ENCODE measurements at places on chromosomes 5 and 9.

DNA sequence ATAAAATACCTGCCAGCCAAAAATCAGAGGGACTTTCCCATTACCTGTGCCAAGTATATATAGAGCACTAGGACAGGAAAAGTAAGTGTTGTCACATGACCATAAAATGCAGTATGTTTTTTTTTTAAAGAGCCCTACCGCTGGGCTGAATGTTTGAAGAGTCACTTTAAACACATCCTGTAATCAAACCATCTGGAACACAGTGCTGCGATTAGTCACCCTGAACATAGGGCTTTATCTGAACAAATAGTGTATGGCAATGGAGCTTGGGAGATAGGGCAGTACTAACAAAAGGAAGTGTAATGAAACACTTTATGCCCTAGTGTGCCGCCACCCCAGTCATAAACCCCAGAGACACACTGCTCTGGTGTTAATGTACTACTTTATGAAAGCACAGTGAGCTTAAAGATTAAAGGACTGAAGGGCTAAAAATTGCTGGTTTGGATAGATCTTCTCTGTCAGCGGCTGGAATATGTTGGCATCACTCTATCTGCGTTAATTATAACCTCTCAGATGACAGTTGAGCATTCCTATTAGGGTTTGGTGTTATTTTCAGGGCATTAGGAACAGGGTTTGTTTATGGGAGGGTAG lies 90.4 kb downstream of the ZNF608 start:
- no peak for DNase-seq

GRCh38 chr5:29879401-29879800 lies 1314.1 kb upstream of the CDH6 start:
- DNase-seq, result no peak

GRCh38 chr9:7119612-7120011 lies 361.8 kb downstream of the KDM4C start:
- no peak for DNase-seq

GRCh38 chr9:130368631-130369103 lies 76.1 kb upstream of the ASS1 start:
- DNase-seq, result no peak

DNA sequence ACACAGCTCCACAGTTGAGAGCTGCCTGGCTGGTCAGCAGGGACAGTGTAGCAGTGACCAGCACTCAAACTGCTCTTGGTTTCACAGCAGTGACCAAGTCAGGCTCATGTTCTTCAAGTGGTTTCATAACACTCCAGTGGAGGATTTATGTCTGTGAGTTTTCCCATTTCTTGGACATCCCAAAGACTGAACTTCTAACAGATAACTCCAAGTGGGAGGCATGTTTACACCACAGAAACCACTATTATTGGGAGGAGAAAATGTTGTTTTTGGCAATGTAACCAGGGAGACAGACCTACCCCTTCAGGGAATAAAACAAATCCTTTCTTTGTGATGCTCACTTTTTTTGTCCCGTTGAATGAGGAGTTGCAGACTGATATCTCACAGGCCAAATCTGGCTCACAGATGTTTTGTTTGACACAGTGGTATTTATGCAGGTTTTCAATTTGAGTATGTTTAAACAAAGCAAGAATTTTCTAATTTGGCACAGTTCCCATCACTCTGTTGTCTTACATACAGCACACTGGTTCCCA lies 141.5 kb downstream of the RMI1 start:
- DNase-seq, result no peak

- no peak for DNase-seq
Measured at GRCh38 chr9:6896562-6896961, 138.8 kb downstream of the KDM4C start.

GRCh38 chr9:127277770-127278169 lies 13.2 kb downstream of the GARNL3 start:
- no peak for DNase-seq

DNA sequence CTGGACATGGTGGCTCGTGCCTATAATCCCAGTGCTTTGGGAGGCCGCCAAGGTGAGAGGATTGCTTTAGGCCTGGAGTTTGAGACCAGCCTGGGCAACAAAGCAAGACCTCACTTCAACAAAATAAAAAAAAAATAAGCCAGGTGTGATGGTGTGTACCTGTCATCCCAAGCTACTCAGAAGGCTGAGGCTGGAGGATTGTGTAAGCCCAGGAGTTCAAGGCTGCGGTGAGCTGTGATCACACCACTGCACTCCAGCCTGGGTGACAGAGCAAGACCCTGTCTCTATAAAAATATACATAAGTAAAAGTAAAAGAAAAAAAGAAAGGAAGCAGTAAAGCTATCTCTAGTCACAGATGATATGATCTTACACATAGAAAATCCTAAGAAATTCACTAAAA lies 59.5 kb upstream of the SYNPO start:
- no peak for DNase-seq

- DNase-seq, result no peak
Measured at GRCh38 chr9:76868897-76869296, 37.0 kb downstream of the PRUNE2 start.

DNA sequence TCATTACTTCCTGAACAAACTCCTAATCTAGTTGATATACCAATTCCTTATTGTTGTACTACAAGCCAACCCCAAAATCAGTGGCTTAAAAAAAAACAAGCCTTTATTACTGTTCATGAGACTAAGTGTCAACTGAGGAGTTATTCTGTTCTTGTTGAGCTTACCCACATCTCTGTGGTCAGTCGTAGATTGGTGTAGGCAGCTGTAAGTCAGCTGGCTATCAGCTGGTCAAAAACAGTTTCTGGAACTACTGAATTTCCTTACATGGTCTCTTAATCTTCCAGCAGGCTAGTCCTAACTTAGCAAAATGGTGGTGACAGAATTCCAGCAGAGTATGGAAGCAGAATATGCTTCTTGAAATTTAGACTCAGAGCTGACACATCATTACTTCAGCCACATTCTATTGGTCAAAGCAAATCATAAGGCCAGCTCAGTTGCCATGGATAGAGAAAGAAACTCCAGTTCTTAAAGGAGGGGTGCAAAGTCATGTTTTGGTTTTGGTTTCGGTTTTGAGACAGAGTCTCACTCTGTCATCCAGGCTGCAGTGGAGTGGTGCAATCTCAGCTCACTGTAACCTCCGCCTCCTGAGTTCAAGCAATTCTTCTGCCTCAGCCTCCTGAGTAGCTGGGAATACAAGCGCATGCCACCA lies 386.1 kb upstream of the MPDZ start:
- DNase-seq, result no peak

DNA sequence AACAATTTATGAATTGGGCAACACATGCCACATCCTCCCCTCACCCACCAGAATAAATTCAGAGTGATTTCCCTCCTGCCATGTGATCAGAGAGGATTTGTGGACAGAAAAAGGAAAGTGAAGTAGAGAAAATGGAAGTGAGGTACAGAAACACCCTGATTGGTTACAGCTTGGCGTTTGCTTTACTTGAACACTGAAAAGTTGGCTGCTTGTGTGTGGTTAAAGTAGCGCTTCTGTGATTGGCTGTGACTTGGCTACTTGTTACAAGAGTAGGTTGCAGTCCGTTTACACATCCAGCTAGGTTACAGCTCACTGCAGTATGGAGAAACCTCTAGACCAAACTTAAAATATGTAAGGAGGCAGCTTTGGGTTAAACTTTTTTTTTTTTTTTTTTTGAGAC lies 205.2 kb upstream of the ZNF608 start:
- no peak for DNase-seq

GRCh38 chr9:136962701-136963248 lies 10.7 kb downstream of the LCN12 start:
- DNase-seq, result no peak

- DNase-seq, result no peak
Measured at GRCh38 chr9:117815315-117815714, 111.1 kb downstream of the TLR4 start.

DNA sequence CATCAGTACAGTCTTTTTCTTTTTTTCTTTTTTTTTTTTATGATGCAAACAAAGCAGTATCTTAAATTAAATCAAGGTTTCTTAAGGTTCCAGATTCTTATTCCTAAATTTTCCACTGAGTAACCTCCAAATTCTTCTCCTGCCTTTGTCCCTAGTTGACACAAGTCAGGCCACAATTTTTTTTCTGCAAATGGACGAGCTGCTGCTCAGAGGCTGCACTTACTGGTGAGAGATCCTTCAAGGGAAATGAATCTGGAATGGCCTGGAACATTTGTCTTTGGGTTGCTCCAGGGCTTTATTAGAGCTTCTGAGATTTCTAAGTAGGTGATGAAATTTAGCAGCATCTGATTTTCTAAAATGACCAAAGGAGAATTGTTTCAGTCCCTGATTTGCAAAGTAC lies 39.3 kb downstream of the PIK3R1 start:
- no peak for DNase-seq

- no peak for DNase-seq
Measured at GRCh38 chr5:109965634-109966033, 275.9 kb downstream of the MAN2A1 start.

GRCh38 chr9:88746029-88746742 lies 211.2 kb downstream of the NXNL2 start:
- DNase-seq, result no peak

DNA sequence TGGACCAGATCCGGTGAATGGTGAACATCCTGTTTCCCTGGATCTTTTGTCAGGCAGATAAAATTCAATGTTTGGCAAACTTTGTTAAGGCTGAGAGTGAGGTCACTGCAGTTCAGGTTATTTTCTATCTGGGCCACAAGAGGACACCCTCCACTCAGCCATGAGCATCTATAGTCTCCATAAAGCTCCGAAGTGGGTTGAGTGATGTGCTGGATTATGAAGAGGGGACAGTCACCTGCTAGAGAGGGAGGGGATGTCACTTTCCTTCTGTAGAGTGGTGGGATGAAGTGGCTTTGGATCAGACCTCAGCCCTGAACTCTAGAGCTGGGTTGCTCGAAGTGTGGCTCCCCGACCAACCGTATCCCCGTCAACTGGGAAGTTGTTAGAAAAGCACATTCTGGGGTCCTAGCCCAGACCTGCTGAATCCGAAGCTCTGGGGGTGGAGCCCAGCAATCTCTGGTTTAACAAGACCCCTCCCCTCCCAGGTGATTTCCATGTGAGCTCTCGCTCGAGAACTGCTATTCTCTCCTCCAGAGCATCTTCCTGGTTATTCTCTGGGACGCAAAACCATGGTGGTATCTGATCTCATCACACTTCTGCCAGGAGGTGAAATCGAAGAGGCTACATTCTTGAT lies 31.8 kb upstream of the FGF1 start:
- no peak for DNase-seq

DNA sequence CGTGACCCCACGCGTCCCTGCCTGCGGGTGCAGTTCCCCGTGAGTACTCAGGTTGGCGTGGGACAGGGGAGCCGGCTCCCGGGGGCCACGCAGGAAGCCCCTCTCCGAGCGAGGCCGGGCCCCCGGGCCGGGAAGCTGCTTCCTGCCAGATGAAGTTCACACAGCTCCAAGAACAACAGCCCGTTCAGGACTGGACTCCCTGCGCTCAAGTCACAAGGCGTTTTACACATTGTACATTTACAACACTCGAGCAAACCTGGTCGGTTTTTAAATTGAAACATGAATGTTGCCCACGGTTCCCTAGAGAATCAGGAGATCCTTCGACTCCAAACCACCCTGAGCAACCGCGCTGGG lies 22.4 kb downstream of the SLC9A3 start:
- DNase-seq, result no peak

DNA sequence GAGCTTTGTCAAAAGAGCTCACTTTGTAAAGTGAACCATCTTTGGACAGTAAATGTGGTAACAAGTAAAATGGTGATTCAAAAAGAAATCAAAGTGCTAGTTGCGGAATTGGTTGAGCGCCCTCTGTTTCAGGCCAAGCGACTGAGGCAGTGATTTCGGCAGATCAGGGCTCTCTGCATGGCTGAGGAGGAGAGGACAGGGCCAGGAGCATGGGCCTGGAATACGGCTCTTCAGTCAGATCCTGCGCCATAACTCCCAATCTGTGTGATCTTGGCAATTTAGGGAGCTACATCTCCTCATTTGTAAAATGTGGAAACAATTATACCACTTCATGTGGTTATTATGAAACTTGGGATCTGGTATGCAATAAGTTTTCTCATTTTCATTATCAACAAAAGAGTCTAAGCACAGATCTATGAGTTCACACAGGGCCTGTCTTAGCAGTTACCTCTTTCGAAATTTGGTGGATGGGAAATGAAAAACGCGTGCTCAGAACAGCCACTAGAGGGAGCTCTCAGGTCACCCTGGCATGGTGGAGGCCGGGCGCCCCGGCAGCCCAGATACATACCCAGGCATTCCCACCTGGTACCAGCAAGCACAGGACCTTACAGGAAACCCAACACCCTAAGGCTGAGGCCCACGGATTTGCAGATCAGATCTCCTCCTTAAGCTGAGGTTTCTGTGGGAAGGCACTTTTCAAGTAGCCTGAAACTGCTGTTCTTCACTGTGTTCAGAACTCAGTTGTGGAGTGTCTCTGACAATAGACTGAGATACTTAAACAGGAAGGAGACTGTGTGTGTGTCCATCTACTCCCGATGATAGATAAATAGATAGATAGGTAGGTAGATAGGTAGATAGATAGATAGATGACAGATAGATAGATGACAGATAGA lies 303.7 kb downstream of the RAB3C start:
- peak; percentile 53 for DNase-seq

DNA sequence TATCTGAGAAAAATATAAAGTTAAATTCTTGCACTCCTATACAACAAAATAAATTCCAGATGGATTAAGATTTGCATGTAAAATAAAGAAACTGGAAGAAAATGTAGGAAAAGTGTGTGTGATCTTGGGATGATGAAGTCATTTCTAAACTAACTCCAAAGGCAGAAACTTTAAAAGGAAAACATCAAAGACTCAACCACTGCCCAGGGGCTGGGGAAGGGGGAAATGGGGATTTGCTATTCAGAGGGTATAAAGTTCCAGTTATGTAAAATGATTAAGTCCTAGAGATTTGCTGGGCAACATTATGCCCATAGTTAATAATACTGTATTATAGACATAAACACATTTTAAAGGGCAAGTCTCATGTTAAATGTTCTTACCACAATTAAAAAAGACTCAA lies 254.5 kb downstream of the DEPDC1B start:
- DNase-seq, result no peak

DNA sequence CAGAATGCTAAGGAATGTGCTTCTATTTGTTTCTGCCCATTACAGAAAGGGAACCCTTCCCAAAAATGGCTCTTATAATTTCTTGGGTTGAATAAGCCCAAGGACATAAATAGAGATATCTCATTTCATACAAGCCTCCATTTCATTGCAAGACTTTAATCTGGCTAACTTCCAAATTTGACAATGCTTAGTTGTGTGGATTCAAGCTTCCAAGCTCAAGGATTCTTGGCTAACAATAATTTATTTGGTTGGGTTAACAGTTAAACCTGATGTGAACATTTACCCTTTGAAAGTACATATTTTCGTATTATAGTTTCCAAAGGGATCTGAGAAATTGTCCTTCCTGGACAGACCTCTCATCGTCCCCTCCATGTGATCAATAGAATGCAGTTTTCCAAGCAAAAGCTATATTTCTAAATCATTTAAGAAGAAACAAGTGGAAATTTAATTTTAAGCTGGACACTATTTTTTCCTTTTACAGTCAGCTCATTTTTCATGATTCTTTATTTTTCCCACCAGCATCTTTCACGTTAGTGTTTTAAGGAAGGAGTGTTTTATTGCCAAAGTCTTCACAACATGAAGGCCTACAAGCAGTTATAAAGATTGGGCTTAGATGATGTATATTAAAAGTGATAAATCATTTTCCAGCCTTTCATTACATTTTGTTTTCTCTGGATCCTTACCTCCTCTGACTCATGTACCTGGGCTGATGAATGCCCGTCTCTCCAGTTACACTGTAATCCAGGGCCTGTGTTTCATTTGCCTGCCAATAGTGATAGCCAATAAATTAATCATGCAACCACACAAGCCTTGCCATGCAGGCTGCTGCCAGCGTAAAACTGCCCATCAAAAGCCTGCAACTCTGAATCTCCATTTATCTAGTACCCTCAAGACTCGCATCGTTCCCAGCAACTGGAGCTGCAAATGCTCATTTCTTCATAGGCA lies 176.7 kb downstream of the NTRK2 start:
- no peak for DNase-seq

- no peak for DNase-seq
Measured at GRCh38 chr5:132481596-132482211, 8.9 kb downstream of the IRF1 start.
